ENCODE measurements at places on chromosomes 1 and 21.

DNA sequence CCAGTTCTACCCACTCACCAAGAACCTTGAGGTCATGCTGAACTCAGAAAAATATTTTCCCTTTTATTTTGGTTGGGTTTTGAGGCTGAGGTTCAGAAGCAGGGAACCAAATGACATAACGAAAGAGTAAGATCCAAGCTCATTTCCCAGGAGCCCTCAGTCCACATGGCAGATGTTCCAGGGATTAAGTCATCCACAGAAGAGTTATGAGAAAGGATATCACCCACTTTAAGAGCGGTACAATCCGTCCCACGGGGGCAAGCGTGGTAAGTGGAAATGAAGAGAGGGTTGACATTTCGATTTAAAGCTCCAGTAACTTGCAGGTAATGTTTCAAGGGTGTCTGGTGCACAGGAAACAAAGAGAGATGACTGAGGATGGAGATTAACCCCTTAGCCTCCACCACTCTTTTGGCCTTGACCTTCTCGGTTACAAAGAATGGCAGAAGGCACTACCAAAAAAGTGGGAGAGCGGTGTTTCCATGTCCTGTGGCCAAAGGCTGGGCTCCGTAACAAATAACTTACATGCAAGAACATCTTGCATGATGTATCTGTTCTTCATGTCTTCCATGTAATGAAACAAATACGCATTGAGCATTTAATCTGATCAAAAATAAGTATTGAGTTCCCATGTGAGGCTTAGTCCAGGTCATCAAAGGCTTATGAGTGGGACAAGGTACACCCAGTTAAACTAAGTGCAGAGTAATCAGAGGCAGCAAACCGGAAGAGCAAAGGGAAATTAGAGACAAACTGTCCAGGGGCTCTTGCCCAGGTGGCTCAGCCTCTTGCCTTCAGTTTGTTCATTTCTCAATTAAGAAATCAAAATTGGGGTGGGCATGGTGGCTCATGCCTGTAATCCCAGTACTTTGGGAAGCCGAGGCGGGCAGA is 241.4 kb downstream of the TOMM20 start:
- DNase-seq, result no peak

DNA sequence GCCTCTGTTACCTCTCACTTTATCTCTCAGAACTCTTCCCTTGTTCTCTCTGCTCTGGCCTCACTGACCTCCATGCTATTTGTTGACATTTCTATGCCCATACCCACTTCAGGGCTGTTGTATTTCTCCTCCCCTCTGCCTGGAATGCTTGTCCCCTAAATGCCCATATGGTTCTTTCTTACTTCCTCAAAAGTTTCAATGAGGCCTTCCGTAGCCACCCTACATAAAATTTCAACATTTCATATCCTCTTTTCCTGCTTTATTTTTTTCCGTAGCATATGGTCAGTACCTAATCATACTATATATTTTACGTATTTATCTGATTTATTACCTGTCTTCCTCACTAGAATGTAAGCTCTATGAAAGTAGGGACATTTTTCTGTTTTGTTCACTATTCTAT is 47.1 kb upstream of the ZYG11A start:
- DNase-seq, result no peak

- DNase-seq, result no peak
These were observed 38.8 kb downstream of the POFUT2 start for GRCh38 chr21:45248893-45249381.

- DNase-seq, result no peak
These were observed 37.6 kb downstream of the PUM1 start for GRCh38 chr1:31027693-31028526.

DNA sequence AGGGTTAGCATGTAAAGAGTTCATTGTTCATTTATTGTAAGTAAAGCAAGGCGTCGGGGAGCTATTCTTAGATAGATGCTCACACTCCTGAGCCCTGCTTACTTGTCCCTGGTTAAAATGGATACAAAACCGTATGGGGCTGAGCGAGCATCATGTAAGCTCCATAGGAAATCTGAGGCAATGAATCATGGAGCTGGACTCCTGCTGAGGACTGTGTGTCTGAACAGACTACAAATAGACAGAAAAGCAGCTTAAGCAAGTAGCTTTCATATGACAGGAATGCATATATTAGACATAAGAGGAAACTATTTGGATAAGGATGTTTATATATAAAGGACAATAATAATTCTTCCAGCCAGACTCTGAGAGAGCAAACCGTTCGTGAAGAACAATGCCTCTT is 604.9 kb upstream of the PTBP2 start:
- no peak for DNase-seq

GRCh38 chr1:110216844-110217444 is 6.8 kb downstream of the KCNC4 start:
- DNase-seq, result no peak

GRCh38 chr1:111351700-111352099 is 61.0 kb downstream of the CHIA start:
- no peak for DNase-seq

- no peak for DNase-seq
These were observed 5.6 kb upstream of the S100A7 start for GRCh38 chr1:153465811-153466636.

- no peak for DNase-seq
These were observed 97.4 kb upstream of the DUSP10 start for GRCh38 chr1:221839321-221839720.

- DNase-seq, result peak; percentile 60
These were observed 302.7 kb downstream of the DISC1 start for GRCh38 chr1:231929311-231929710.

DNA sequence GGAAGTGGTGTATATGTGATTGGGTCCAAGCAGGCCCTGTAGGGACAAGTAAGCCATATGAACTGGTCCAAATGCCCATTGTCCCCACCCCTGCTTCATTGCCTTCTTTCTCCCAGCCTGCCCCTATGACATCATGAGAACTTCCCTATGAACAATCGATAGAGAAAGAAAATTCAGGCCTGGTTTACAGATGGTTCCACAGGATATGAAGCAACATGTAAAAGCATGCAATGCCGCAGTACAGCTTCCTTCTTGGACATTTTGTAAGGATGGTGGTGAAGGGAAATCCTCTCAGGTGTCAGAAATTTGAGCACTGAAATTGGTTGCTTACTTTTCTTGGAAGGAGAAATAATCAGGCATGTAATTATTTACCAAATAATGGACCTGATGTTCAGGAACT is 581.7 kb downstream of the MRPL39 start:
- no peak for DNase-seq

DNA sequence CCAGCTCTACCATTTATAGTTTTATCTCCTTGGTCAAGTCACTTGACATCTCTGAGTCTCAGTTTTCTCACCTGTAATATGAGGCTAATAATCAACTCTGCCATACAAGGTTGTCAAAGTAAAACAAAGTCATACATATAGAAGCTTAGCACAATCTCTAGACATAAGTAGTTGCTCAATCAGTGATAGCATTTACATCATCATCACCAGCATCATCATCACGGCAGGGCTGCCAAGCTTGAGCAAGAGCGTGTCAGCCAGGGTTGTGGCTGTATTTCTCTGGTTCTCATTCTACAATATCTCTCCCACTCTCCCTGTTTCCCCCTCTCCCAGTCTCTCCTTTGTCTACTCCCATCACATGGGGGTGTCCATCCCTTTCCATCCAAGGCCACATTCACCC is 41.7 kb upstream of the COA6 start:
- no peak for DNase-seq

GRCh38 chr1:203615061-203615581 is 11.5 kb upstream of the ATP2B4 start:
- no peak for DNase-seq

DNA sequence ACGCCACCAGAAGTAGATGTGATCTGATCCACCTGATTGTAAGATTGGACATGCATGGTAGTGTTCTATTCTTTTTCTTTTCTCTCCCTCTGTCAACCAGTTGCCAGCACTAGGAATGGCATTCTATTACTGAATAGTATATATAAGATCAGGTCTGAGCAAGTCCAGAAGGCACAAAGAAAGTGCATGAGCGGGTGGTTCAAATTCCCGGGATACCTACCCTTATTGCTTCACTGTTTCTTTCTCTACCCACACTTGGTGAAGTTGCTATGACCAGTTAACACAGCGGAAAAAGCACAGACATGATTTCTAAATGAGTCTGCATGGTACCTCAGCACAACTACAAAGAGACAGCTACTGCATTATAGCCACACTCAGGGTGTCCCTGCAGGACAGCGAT is 64.0 kb downstream of the SLC9A1 start:
- DNase-seq, result no peak

GRCh38 chr1:67332653-67333529 is 25.2 kb downstream of the IL12RB2 start:
- no peak for DNase-seq

- DNase-seq, result no peak
These were observed 2.9 kb upstream of the KIF17 start for GRCh38 chr1:20720631-20721091.

DNA sequence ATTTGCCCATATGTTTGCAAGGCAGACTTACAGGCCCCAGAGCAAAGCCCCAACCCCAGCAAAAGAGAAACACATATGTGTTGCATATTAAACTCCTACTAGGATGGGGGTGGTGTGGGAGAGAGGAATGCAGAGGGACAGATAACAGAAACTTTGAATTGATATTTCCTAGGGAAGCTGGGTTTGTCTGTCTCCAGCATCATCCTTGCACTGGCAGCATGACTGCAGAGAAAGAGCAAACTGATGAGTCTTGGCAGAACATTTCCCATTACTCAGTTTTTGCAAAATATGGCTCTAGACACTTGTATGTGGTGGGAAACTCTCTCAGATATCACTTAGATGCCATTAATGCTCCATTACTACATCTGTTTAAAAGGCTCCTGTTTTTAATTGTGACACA is 43.8 kb upstream of the MARK1 start:
- no peak for DNase-seq

DNA sequence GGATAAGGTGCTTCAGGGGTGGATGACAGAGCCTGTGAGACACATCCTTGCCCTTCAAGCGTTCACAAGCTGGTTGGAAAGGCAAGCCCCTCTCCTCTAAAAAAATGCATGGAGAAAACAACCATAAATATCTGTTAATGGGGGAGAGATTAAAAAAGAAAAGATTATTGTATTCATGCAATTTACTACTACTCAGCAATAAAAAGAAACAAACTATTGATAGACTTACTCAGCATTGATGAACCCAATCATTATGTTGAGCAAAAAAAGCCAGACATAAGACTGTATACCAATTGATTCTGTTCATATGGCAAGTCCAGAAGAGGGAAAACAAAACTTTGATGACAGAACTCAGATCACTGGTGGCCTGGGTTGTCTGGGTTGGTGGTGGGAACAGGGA is 138.7 kb upstream of the IRF2BP2 start:
- DNase-seq, result no peak

- DNase-seq, result no peak
These were observed 41.4 kb upstream of the CACYBP start for GRCh38 chr1:174958396-174958795.

DNA sequence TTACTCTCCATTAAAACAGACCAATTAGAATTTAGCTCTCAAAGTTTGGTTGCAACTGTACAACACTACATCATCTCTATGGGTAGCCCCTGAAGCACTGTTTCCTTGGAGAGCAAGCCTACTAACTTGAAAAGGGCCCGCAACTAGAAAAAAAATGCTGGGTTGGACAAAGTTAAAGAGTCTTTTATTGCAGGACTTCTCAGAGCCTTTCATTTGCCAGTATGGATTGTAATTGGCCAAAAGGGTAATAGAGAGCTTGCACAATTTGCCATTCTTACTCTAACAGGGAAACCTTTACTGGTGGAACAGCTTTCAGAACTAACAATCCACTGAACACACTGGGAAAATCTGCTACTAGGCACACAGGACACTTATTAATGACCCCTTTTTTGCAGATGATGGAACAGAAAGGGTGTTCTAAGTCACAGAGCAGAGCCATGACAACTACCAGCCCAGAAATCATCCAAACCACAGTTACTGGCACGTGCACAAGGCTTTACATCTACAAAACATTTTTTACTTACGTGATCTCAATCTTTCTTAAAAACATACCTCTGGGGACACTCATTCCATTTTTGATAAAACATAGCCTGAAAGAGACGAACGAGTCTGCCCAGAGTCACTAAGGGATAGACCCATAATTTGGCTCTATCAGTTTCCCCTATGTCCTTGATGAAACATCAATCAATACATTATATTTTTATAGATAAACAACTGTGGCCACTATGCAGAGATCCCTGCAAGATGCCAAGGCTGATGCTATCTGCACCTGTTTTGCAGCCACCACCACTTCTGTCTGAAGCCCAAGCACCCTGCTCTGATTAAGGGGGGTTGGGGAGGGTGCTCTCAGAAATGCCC is 176.3 kb upstream of the EDN2 start:
- no peak for DNase-seq

DNA sequence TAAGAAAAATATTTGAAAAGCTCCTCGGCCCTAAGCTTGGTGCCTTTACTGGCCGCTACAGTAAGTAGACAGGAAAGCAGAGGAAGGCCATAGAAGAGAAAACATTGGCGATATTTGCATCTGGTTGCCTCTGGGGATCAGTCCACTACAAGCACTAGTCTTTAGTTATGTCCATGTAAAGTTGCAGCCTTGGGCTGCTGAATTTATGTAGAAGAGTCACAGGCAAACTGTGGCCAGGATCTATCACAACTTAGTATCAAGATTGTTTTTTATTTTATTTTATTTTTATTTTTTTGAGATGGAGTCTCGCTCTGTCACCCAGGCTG is 228.7 kb upstream of the CAMK1G start:
- no peak for DNase-seq

GRCh38 chr1:244050835-244051444 is at the start of gene ZBTB18:
Gene ZBTB18 (plus strand): TSS chr1:244051283. CDS start chr1:244051432, 149 bp downstream.
- no peak for DNase-seq

DNA sequence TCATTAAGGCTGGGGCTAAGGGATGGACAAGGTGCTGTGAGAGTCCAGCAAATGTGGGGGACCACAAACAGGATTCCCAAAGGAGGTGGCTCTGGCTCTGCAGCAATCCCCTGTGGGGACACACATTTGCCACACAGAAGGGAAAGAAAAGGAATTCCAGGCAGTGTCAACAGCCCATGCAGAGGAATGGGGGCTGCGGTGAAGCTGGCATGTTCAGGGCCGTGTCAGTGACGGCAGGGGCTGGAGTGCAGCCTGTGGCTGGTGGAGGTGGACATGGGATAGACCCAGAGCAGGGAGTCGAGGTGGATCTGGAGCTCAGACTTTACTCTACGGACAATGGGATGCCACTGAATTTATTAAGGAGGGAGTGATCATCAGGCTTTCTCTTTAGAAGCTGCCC is 183.2 kb downstream of the TRABD2B start:
- DNase-seq, result no peak

- no peak for DNase-seq
These were observed 19.7 kb upstream of the ABCG1 start for GRCh38 chr21:42198929-42199867.

DNA sequence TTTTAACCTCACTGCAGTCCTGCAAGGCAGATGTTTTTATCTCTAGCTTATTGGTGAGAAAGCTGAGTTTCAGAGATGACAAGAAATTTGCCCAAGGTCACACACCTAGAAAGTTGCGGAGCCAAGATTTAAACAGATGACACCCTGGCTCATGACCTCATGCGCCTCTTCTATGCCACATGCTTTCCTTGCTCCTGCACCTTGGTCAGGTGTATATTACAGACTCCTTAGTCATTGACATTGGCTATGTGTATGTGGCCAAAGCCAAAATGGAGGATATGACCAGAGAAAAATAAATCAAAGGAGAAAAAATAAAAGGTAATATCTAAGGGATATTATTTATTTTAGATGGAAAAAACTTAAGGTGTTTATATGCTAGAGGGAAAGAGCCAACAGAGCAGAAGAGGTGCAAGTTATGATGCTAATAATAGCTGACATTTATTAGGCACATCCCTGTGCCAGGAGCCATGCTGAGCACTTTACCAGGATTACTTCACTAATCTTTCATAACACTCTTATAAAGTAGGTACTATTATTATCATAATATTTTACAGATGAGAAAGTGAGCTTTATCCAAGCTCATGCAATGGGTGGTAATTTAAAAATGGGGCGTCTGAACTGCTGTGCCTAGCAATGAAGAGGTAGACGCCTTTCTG is 13.8 kb upstream of the MYOC start:
- no peak for DNase-seq

Data from glomerular endothelial cell (primary cell).